ENCODE measurements at places on chromosomes 5 and 9. TPM values are rescaled to one million over a fixed set of nuclear protein-coding genes. Genes with fewer than 3 reads are reported as not detected.

The DIRAS2 gene
- 6.2 TPM for polyA plus RNA-seq

The ENTPD2 gene
- 3.2 TPM for polyA plus RNA-seq

The CD72 gene
- polyA plus RNA-seq: 2.6 TPM

The SLC24A2 gene
- 0.27 TPM for polyA plus RNA-seq

The DMAC1 gene
- 89.8 TPM for polyA plus RNA-seq

The ELOVL7 gene
- 0.76 TPM for polyA plus RNA-seq

The CDX1 gene
- 0.73 TPM for polyA plus RNA-seq

The CDH9 gene
- polyA plus RNA-seq: 61.8 TPM

The CCDC180 gene
- 30.7 TPM for polyA plus RNA-seq

The HINT1 gene
- polyA plus RNA-seq: 407 TPM

The SAPCD2 gene
- 8.3 TPM for polyA plus RNA-seq

The RALGPS1 gene
- 27.6 TPM for polyA plus RNA-seq

The NMUR2 gene
- polyA plus RNA-seq: 0.17 TPM

GRCh38 chr9:134642385-134643181 lies 980 bp downstream of the COL5A1 start:
- no peak for DNase-seq

DNA sequence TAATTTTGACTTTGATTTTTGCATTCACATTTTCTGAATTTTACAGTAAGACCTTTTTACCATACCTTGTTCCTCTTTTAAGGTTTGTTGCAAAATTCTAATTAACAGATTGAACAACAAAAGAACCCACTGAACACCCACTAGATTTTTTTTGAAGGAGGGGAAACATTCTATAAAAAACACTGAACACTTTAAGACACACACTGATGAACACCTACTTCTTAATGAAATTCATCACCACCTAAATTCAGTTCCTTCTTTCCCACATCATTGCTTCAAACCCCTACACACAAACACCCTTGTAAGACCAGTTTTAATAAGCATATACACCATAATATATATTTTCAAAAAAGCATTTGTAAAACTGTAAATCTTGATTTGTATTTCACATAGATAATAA lies 559.0 kb upstream of the MEF2C start:
- no peak for DNase-seq

GRCh38 chr5:95563367-95563766 lies 8.5 kb downstream of the ARSK start:
- DNase-seq: no peak

- DNase-seq: no peak
Observed at GRCh38 chr9:99811598-99812383, 9.9 kb upstream of the NR4A3 start.

DNA sequence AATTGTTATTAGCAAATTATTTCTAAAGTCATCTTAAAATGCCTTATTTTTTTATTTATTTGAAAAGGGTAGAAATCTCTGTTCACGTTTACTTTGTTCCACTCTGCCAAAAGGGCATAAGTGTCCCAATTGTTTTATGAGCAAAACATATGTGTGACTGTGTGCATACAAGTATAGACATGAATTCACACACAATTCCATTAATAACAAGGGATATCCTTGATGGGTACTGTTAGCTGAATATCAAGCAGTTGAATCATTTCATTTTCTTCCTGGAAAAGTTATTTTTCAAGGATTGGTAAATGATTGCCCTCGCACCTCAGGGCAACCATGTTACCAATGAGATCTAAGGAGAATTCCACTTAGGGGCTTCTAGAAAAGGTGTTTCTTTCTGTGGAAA lies 92.1 kb upstream of the TAF11L2 start:
- no peak for DNase-seq

GRCh38 chr5:160991205-160991604 lies 139.2 kb upstream of the ATP10B start:
- no peak for DNase-seq

- no peak for DNase-seq
Observed at GRCh38 chr9:109926421-109926869, 146.4 kb downstream of the PALM2AKAP2 start.

DNA sequence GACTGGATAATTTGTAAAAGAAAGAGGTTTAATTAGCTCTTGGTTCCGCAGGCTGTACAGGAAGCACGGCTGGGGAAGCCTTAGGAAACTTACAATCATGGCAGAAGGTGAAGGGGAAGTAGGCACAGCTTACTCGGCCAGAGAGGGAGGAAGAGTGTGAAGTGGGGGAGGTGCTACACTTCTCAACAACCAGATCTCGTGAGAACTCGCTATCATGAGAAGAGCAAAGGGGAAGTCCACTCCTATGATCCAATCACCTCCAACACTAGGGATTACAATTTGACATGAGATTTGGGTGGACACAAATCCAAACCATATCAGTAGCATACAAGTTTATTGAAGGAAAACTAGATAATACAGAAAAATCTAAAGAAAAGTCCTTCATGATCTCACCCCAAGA lies 39.9 kb downstream of the NEURL1B start:
- DNase-seq: no peak

- DNase-seq: no peak
Observed at GRCh38 chr9:119282476-119283077, 86.7 kb downstream of the BRINP1 start.

DNA sequence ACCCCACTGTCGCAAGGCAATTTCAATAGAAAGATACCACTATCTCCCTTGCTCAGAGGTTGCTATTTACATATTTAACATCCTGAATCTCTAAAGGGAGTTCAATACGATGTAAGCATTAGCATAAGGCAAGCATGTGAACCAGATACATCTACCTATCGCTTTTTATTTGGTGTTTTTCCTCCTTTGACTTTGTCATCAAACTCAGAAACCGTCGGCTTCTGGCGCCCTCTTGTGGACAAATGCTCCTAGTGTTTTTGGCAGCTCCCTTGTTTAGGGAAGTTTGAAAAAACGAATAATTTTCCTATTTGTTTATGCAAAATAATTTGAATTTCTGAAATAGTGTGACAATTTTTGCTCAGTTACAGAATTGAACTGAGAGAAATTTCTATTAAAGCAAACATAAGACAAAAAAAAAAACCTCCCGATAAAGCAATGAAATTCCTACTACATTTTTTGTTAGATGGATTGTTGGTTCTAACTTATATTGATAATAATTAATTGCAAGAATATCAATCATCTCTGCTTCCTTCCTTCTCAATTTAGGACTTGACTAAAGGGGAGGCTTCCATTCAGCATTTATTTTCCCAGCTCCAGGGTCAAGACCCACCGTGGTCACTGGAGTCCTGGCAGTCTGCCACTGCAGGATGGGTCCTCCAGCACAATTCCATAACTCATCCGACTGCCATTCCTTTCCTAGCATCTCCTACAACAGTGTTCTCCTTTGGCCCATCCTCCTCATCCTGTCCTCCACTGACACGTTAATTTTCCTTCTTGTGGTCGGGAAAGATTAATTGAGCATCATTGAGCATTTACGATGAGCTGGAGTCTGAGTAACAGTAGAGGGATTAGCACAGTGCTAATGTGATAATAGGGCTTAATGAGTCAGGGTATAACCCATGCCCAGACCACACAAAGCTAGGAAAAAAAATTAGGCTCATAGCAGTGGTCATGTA lies 131.8 kb upstream of the CHD1 start:
- peak; percentile 35 for DNase-seq

DNA sequence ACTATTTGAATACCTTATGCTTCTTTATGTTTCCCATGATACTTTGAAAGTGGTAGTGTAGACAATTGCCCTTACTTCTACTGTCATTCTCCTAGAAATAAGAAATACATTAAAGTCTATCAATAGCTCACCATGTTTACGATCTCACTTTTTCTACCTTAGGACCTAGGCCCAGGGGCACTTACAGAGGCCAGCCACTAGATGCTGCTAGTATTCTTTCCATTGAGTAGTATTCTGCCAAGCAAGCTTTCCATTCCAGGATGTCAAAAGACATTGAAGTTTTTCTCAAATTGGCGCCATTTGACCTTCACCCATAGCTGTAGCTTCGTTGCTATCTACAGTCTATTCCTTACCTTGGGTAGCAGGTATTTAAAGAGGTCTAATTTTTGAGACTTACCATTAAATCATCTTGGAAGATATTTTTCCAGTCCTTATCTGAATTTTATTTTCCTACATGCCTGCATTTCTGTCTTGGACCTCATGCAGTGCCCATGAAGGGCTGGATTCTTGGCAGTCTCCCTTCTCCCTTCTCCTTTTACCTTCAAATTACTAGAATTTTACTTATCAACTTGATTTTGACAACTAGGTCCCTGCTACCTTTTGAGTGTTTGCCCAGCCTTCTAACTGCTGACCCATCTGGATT lies 246.0 kb upstream of the NUDT12 start:
- DNase-seq: no peak

DNA sequence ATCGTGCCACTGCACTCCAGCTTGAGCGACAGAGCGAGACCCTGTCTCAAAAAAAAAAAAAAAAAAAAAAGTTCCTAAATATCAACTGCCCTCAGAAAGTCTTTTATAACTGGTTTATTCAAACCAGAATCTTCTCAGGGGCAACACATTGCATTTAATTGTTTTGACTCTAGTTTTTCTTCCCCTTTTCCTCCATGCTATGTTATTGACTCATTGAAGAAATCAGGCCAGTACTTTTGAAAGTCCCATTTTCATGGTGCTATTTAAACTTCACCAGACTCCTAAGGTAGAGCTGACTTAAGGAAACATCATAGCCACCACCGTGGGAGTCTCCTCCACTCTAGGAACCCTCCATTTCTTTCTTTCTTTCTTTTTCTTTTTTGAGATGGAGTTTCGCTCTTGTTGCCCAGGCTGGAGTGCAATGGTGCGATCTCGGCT lies 83.1 kb upstream of the IL6ST start:
- no peak for DNase-seq

- no peak for DNase-seq
Observed at GRCh38 chr5:72402381-72402890, 82.3 kb downstream of the PTCD2 start.

GRCh38 chr5:67476531-67476930 lies 279.9 kb upstream of the CD180 start:
- DNase-seq: no peak

- DNase-seq: no peak
Observed at GRCh38 chr5:178564397-178564796, 25.8 kb downstream of the COL23A1 start.

GRCh38 chr5:142725231-142726187 lies 39.6 kb upstream of the FGF1 start:
- no peak for DNase-seq

GRCh38 chr5:135371622-135372232 lies 27.3 kb downstream of the MACROH2A1 start:
- DNase-seq: no peak

DNA sequence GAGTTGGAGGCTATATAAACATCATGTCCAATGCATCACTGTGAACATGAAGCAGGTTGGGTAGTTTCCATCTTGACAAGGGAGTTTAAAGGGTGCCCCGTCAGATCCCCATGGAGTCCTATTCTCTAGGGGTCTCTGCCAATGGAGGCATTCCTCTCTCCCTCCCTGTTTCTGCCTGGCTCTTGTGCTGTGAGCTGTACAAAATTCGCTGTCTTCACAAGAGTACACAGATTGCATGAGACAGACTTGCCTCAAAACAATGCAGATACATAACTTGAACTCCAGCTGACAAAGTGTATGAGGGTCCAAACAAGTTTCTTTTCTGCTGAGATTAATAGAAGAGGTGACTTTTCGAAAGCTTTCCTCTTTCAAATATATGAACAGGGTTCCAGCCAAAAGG lies 165.2 kb downstream of the SPOCK1 start:
- DNase-seq: no peak

DNA sequence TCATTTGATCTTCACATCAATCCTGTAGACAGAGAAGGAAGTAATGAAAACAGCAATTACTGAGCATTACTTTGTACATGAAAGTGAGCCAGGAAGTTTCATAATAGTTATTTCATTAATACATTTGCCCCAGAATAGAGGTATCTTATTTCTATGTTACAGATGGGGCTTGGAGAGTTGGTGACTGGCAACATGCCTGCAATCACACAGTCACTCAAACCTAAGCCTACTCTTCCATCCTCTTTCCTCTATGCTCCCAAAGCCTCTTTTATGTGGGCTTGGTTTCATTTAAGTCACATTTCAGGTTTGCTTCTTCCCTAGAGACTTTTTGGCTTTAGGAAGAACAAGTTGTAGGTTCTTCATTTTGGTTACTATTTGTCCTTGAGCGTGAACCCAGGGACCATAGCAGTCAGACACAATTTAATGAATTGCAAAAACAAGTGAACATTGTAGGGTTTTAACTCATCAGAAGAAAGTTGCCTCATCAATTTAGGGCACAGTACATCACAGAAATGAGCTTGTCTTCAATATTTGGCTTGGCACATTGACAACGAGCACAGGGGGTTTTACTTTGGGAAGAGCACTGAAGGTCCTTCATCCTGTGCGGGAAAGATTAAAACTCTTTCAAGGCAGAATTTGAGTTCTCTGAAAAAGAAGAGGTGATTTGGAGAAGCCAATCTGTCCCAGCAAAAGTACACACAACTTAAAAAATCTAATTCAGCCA lies 381.1 kb downstream of the TMEM38B start:
- DNase-seq: no peak

DNA sequence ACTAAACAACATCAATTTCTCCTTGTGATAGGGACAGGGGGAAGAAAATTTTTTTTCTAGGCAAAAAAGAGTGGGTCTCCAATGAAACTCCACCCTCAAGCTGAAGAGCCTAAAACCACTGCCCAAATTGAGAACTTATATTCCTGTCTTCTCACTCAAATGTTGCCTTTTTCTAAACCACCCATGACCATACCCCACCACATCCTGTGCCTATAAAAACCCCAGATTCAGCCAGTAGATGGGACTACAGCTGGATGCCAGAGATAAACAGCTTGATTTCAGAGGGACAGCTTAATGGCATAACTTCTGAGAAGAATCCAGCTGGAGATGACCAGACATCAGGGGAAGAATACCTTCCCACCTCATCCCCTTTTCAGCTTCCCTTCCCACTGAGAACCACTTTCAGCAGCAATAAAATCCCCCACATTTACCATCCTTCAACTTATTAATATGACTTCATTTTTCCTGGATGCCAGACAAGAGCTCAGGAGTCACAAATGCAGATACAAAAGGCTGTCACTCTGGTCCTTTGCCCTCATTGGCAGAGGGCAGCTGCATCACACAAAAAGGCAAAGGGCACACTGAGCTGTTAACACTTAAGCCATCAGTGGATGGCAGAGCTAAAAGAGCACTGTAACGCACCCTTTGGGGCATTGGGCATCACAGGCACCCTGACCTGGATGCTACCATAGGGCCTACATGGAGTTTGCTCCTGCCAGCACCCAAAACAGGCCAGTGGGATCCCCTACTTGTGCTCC lies 972.5 kb upstream of the CTNND2 start:
- DNase-seq: no peak

DNA sequence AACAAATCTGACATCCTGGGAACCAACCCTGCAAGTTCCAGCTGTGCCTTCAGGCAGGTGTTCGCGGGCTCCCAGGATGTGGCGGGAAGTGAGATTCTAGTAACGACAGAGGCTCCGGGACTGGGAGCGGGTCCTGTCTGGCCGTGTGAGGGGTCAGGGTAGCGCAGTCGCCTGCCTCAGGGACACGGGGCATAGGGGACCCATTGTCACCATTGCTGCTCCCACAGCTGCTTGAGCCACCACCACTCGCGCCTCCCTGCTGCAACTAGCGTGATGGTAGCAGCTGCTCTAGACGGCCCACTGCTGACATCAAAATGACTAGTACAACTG lies 468.5 kb downstream of the CDH9 start:
- no peak for DNase-seq

All from left renal pelvis (tissue), 4 donors.